ENCODE measurements at places on chromosomes 11 and 22.

- no peak for DNase-seq
Measured at GRCh38 chr11:112322173-112322790, 61.6 kb upstream of the PLET1 start.

DNA sequence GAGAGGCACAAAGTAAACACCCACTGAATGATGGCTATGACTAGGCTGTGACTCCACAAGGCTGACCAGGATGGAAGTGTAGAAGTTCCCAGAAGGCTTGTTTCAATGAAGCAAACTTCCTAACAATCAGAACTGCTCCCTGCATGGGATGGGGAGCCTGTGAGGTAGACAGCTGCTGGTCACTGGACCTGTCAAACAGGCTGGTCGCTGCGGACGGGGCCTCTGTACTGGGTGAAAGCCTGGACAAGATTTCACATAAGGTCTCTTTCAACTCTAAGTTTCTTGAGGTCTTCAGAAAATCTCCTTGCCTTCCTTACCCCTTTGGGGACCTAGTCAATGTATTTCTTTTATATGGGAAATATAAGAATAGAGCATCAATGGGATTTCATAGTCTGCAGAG is 438.2 kb downstream of the BUD13 start:
- no peak for DNase-seq

DNA sequence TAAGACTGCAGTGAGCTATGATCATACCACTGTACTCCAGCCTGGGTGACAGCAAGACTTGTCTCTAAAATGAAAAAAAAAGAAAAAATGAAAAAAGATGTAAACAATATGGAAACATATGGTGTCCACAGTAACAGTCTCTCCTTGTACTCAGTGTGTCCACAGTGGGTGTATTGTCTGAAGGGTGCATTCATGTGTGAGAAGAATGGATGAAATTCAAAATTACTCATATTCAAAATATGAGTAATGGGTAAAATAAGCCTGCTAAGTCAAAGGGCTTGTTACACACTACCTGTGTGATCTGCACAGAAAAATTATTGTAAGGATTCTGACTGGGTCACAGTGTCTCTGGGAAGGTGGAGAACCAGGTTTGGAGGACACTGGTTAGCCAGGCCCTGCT is 26.9 kb downstream of the PPFIA1 start:
- DNase-seq: no peak

DNA sequence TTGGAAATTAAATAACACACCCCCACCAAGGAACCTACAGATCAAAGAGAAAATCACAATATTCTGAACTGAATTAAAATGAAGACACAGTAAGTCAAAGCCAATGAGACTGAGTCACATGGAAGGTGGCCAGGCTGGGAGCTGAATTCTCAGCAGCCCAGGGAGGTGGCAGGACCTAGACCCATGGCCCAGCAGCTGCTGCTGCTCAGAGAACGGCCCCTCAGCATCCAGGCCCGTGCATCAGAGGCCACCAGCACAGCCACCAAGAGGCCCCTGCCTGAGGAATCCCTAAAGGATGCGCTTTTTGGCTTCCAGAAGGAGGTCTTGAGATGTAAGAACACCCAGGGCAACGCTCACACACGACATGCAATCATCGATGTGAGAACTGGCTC is 35.0 kb downstream of the TBX1 start:
- DNase-seq: no peak

- DNase-seq: no peak
Measured at GRCh38 chr11:39209981-39210380, 2249.5 kb downstream of the LRRC4C start.

- DNase-seq: no peak
Measured at GRCh38 chr11:19800714-19801519, 88.3 kb downstream of the NAV2 start.

Data from mucosa of gallbladder (tissue), 1 donor.